ENCODE measurements at places on chromosomes 2 and 18.

- DNase-seq = peak; percentile 88
Observed at GRCh38 chr2:59084326-59084725, 843.2 kb upstream of the FANCL start.

GRCh38 chr2:37786854-37787253, 115.4 kb upstream of the CDC42EP3 start:
- DNase-seq = no peak

- no peak for DNase-seq
Observed at GRCh38 chr18:63160172-63160995, 159.2 kb downstream of the BCL2 start.

- no peak for DNase-seq
Observed at GRCh38 chr18:49894517-49895226, 81.3 kb upstream of the ACAA2 start.

- no peak for DNase-seq
Observed at GRCh38 chr2:217482056-217482710, 520.6 kb downstream of the TNS1 start.

DNA sequence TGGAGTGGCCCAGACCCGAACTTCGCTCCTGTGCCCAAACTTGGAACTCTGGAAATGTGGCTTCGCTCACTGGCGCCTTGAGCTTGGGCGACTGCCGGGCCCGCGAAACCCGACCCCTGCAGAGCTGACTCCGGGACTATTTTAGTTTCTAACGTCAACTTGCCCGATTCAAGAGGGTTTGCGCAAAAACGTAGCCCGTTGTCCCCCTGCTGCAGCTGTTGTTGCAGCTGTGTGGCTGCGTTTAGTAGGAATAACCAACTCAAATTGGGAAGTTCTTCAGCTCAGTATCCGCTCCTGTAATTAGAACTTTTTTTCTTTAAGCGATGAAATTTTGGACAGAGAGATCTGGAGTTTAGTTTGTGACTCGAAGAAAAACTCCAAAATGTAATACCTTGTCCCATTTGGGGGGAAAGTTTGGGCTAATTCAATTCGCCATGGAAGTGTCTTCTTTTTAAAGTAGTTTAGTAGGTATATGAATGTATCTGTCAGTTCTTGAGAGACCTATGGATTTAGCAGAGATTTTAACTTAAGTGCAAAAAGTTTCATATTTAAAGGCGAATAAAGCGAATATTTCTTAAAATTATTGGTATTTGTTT, 559 bp downstream of the MYL12A start:
- DNase-seq = peak; percentile 17

- no peak for DNase-seq
Observed at GRCh38 chr2:152019732-152020131, 79.1 kb downstream of the CACNB4 start.

GRCh38 chr2:60306267-60306861, 247.1 kb downstream of the BCL11A start:
- DNase-seq = peak; percentile 9

DNA sequence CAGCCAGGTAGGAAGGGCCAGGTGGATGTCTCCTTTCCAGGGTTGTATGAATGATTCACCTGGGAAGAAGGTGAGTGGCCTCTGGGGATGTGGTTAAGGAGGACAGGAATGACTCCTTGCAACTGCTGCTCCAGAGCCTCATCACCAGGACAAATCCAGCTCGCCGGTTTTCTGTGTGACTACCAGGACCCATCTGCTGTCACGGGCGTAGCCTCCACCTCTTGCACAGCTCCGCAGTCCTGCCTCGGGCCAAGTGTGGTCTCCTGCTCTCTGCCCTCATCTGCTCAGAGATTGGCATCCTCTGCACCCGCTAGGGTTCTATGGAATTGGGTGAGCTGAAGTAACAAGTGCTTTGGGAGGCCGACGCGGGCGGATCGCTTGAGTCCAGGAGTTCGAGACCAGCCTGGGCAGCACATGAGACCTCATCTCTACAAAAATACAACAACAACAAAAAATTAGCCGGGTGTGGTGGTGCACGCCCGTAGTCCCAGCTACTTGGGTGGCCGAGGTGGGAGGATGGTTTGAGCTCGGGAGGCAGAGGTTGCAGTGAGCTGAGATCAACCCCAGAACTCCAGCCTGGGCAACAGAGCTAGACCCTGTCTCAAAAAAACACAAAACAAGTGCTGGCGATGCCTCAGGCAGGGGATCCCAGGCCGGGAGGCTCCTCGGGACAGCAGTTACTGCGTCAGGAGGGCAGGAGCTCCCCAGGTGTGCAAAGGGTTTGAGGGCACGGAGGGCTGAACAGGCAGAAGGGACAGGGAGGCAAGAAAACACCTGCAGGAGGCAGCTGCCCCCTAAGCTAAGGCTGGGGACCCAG, 831 bp upstream of the D2HGDH start:
- no peak for DNase-seq

DNA sequence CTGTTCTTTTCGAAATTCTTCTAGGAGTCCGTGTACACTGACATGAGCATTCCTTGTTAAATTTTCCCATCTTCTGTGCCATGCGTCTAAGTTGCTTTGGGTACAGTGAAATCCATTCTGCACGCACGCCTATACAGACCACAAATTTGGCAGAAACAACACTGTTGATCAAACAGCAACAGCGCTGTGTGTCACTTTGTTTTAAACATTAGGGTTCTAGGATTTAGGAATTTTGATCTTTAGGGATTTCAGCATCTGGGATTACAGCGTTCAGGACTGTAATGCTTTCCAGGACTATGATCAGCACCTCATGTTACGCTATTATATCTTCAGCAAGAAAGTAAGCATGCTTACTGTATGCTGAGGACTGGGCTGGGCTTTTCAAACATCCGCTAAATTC, 47.1 kb upstream of the FHL2 start:
- no peak for DNase-seq

DNA sequence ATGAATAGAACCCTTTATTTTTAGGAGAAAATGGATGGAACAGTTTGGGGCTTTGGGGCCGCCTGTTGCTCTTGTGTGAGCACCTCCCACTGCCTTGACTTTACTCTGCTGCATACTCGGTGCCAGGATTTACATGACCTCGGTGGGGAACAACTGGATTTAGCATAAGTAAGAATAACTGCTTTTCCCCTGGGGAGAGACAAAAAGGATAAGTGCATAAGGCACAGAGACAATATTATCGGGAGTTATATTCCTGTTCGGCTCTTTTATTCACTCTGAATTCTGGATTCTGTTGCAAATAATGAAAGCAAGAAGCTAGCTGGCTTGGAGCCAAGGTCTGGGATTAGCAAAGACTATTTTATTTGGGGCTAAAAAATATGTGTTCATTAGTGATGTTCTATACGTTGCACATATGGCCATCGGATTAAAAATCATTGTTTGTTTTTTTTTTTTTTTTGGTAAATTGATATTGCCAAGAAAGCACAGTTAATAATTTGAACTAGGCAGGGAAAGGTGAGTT, 69.8 kb downstream of the CYBRD1 start:
- DNase-seq = no peak

DNA sequence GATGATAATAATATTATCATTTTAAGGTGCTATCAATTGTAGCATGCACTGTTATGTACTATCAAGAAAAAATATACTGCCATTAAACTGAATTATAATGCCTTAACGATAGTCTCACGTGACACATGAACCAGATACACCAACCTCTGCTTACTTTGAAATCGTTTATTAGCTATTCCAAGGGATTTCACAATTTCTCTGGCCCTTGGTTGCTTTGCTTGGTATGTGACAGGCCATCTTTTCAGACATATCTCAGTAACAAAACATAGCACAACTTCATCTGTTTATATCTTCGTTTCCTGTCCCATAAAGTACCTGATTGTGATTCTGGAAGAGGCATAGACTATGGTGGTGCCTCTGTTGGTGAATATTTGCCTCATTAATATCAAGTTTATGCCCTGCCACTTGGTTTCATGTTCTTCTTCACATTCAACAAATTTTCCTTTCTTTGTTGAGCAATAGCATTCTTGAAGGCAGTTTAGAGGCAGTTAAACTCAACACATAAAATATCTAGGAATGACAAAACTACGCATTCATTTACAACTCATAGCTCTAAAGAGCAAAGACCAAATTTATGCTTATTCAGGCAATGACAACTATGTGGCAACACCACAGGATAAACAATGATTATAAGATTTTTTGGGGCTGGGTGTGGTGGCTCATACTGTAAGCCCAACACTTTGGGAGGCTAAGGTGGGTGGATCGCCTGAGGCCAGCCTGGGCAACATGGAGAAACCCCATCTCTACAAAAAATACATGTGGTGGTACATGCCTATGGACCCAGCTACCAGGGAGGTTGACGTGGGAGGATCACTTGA, 84.3 kb downstream of the MCFD2 start:
- no peak for DNase-seq

DNA sequence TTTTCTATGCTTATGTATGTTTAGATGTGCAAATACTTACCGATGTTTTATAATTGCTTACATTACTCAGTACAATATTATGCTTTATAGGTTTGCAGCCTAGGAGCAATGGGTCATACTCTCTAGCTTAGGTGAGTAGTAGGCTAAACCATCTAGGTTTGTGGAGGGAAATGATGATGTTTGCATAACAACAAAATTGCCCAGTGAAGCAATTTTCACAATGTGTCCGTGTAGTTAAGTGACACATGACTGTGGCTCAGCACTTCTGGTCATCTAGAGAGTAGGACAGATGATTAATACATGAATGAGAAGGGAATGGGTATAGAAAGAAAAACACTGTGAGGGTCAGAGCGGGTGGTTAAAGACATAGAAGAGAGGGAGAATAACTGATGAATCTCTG, 2116.2 kb upstream of the PIK3C3 start:
- no peak for DNase-seq

DNA sequence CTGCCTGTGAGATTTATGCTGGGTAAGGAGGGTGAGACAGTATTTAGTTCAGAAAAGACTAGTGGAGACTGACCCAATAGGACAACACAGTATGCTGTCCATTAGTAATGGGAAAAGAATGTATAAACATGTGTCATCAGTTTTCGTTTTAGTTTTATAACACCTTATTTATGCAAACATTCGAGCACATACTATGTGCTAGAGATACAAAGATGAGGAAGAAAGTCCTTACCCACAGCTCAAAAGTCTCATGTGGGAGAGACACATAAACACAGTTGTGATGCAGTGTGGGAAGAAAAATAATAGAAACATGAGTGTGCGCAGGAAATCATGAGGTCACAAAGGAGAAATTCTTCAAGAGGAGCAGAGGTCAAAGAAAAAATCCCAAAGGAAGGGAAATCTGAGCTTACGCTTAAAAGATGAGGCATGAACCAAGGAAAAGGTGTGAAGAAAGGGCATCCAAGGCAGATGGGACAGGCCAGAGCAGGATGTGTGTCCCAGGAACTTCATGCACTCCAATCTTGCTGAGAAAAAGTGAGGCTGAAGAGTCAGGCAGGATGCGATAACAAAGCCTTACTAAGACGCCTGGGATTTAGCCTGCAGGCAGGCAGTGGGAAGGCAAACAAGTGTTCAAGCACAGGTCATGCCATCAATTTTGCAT, 8.1 kb downstream of the METTL21A start:
- DNase-seq = no peak

- DNase-seq = no peak
Observed at GRCh38 chr2:30282721-30283120, 51.4 kb downstream of the LBH start.

- no peak for DNase-seq
Observed at GRCh38 chr18:48932462-48932818, 18.3 kb downstream of the SMAD7 start.

- no peak for DNase-seq
Observed at GRCh38 chr2:156385242-156385641, 50.9 kb upstream of the GPD2 start.

- no peak for DNase-seq
Observed at GRCh38 chr2:118968042-118968441, 26.0 kb downstream of the MARCO start.

GRCh38 chr2:20994130-20994529, 49.7 kb downstream of the APOB start:
- DNase-seq = no peak

DNA sequence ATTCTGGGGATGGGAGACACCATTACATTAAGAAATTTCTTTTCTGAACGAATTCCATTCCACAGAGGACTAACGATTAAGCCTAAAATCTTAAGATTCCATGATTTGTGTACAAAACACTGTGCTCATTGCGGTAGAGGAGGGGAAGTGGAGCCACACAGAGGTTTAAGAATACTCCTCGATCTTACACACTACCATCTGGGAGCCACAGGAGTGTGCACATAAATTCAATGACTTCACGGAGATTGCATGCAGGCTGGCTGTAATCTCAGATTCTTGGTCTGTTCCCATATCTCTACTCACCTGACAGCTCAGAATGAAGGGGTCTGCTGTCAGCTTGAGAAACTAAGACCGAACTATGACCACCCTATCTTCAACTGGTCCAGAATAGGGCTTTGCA, 762 bp downstream of the VPS4B start:
- no peak for DNase-seq

- DNase-seq = peak; percentile 89
Observed at GRCh38 chr18:8834881-8835280, 129.5 kb downstream of the MTCL1 start.

- no peak for DNase-seq
Observed at GRCh38 chr2:216486708-216487107, 11.9 kb upstream of the RPL37A start.

GRCh38 chr2:232030229-232030628, 68.7 kb downstream of the DIS3L2 start:
- no peak for DNase-seq

GRCh38 chr2:47299555-47299954, 103.4 kb upstream of the MSH2 start:
- DNase-seq = peak; percentile 35

- DNase-seq = no peak
Observed at GRCh38 chr2:188776634-188777033, 197.5 kb upstream of the COL3A1 start.

GRCh38 chr2:30683236-30683956, 123.8 kb downstream of the CAPN13 start:
- no peak for DNase-seq

- no peak for DNase-seq
Observed at GRCh38 chr2:234977228-234977679, 25.4 kb downstream of the SH3BP4 start.

DNA sequence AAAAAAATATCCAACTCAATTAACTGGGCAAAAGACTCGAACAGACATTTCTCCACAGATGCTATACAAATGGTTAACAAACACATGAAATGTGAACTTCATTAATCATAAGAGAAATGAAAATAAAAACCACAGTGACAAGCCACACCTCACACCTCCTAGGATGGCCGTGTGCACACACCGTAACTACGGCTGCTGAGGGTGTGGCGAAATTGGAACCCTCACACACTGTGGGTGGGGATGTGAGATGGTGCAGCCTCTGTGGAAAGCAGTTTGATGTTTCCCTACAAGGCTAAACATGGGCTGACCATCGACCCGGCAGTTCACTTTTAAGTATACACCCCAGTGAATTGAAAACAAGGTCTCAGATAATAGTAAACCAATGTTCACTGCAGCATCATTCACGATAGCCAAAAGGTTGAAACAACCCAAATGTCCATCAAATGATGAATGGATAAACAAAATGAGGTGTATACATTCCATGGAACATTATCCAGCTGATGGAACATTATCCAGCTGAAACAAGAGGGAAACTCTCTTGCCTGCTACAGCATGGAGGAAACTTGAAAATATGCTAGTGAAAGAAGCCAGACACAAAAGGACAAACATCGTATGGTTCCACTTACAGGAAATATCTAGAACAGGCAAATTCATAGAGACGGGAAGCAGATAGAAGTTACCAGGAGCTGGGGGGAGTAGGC, 32.2 kb downstream of the ZAP70 start:
- no peak for DNase-seq

- DNase-seq = no peak
Observed at GRCh38 chr2:63837036-63837594, 4.6 kb upstream of the UGP2 start.

- DNase-seq = no peak
Observed at GRCh38 chr2:48169141-48169592, 262.9 kb upstream of the FBXO11 start.
